ENCODE measurements at places on chromosomes 3 and 15.

GRCh38 chr3:141915766-141916165 is 39.3 kb downstream of the ATP1B3 start:
- DNase-seq, result no peak

GRCh38 chr3:186035277-186035676 is 73.6 kb downstream of the ETV5 start:
- DNase-seq, result no peak

DNA sequence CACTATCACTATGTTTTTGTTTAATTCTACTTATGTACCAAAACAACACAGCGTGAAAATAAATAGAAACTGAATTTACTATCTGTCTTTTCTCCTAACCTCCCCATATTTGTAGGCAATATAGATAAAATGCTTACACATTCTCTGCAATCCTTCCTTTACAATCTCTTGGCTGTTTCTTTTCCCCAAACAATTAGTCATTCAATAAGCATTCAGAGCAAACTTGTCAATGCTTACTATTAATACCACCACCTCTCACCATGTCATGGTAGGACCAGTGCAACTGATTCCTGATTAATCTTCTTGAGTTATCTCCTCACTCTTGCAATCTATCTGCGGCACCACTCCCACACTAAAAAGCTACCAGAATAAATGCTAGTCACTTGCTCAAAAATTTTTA is 74.0 kb upstream of the TTBK2 start:
- no peak for DNase-seq

DNA sequence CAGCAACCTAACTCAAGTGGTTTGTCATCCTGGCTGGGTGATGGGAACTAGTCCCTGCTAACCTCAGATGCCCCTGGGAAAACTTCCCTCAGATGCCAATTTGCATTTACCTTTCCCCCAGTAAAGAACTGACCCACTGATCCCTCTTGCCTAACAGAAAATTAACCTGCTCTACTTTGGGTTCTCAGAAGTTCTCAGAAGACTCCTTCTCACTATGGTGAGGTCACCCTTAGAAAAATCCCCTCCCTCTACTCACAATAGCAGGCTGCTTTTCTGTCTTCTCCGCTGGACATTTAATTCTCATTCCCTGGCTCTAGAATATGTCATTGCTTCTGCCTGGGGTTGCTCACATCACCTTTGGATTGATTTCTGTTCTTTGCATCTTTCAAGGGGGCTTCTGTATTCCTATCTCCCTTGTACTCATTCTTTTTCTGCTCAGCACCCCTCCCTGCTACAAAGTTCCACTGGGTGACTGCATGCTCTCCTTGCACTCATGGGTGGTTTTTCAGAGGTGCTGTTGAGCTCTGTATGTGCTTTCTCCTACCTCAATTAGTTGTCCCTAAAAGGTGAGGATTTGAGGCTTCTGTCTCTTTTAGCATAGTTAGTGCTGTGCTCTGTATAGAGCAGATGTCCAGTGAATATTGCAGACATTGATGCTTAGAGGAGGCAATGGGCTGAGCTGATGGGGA is 869 bp downstream of the PLA1A start:
- no peak for DNase-seq

- DNase-seq, result no peak
Observed at GRCh38 chr3:103672346-103672745, 1237.5 kb downstream of the ZPLD1 start.

DNA sequence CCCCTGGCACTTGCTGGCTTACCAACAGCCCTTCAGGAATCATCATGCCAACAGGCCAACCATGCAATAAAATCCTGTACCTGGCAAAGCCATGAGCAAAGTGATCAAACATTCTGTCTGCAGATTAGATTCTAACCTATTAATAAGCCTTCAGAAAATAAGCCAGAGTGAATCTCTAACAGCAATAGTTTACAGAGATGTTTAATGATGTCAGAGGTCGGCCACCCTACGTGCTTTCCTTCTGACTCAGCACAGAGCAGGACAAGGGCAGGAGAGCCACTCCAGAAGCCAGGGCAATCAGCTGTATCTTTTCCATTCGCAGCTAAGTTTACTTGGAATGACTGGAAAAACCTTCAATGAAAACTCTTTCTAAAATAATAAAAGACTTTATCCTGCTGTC is 13.1 kb downstream of the COL8A1 start:
- DNase-seq, result no peak

DNA sequence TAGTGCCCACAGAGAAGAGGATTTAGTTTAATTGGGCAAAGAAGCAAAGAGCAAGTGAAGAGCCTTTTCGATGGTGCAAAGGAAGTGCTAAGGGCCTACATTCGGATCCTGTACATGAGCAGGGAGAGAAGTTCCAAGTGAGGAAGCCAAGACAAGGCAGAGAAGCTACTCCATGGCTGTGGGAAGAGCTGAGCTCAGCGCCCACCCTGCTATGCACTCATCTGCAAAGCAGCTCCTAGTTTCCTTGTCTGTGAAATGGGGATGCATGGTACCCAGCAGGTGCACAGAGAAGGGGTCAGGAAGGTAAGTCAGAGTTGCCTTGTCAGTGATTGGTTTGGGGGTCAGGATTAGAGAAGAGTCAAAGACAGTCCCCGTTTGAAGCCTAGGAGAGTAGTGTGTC is 126.5 kb downstream of the PDE8A start:
- no peak for DNase-seq

DNA sequence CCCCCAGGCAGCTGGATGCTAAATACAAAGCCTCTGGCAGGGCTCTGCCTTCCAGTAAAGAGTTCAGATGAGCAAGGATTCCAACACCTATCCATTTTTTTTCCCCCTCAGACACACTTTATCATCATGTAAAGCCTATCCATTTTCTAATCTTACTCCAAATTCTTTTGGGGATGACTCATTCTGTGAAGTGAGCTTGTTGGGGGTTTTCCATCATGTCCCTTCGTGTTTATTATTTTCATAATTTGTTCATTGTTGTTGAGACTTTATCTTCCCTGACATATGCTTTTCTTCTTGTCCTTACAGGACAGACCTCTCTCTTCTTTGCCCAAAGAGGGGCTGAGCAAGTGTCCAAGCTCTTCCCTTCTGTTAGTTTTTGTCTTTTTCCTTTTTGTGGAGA is 34.7 kb upstream of the SH3BP5 start:
- no peak for DNase-seq

GRCh38 chr3:187765342-187765741 is 20.1 kb upstream of the BCL6 start:
- no peak for DNase-seq
